Stimulated activated naive CD8-positive, alpha-beta T cell treated with anti-CD3 and anti-CD28 coated beads, Interleukin-15, Interleukin-2, amounts not matched to agents 100 U/mL and 50 U/mL, for 24 hours (primary cell): ENCODE measurements at places on chromosomes 12 and 14.

DNA sequence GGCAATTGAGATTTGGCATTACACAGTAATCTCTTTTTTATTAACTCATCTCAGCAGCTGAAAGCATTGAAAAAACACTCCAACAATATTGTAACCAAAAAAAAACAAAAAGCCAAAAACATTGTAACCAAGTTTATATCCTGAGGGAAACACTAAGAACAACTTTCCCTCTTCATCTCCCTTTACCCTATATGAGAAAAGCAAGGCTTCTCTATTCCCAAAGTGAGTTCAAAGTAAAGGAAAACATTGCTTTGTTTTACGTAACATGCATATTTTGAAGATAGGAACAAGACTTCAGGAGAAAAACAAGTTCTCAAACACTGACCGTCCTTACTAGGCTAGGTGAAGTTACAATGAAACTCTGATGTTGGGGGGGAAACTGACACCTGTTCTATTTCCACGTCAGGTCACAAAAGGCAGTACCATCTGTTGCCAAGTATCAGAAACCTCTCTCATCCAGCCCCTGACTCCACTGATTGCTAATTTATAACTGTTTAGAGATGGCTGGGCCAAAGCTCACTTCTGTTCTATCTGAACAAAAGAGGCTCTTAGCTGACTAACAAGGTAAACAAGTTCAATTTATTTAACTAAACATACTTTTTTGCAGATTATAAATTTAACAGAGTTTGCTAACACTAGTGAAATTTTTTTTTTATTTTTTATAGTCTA lies 67.9 kb upstream of the PLXNC1 start:
- no peak for DNase-seq

DNA sequence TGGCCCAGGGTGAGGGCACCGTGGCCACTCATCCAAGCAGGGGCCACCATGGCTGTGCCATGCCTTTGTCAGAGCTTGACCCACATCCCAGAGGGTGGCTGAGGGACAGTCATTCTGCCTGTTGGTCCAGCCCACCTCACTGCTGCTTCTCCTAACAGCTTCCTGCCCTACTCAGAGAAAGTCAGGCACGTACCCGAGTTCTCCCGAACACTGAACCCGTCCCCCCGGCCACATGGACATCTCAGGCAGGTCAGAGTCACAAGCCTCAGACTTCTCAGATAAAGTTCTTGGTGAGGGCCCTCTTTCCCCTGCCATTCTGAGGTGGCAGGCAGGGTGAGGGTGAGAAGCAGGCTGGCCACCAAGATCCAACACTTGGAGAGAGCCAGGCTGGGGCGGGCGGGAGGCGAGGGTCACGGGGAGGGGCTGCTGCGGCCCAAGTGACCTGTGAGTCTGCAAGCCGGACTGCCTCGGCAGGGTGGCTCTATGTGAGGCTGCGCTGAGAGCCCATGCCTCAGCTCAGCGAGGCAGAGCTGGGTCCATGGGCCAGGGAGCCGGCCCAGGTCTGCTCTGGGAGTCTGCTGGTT lies 317.8 kb downstream of the TMEM121 start:
- DNase-seq, result no peak

DNA sequence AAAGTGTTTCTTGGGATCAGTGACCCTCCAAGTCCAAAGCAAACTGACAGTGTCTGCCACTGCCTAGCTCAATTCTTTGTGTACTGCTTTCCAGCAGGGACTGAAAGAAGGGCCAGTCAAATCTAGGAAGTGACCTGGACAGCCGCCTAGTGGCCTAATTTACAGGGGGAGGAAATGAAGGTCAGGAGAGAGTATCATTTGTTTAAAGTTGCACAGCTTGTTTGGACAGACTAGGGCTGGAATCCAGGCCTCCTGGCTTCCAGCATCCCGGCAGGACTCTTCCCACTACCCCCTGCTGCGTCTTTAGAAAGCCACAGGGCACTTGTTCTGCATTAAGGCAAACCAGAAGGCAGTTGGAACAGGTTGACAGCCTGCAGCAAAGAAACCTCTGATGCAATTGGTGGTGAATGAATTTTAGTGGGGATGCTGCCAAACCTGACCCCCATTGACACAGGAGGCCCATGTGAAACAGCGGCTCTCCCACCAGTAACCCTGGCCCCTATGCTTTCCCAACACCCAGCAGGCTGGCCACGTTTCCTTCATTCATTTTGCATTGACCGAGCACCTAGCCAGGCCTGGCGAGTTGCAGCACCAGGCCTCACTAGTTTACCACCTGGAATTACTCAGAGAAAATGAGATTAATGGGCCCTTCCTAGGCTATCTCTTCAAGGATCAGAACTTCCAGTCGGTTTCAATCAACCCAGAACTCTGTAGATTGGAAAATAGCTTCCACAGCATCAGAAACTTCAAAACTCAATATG lies 28.2 kb downstream of the GALNT16 start:
- DNase-seq, result no peak

GRCh38 chr12:123573870-123574269 lies 10.5 kb upstream of the TMED2 start:
- no peak for DNase-seq

GRCh38 chr12:82966001-82966559 lies 279.4 kb downstream of the TMTC2 start:
- DNase-seq, result no peak

- no peak for DNase-seq
These were observed 7.5 kb upstream of the CISTR start for GRCh38 chr12:53759261-53759660.

- no peak for DNase-seq
These were observed 6.4 kb downstream of the APOLD1 start for GRCh38 chr12:12791756-12792369.

DNA sequence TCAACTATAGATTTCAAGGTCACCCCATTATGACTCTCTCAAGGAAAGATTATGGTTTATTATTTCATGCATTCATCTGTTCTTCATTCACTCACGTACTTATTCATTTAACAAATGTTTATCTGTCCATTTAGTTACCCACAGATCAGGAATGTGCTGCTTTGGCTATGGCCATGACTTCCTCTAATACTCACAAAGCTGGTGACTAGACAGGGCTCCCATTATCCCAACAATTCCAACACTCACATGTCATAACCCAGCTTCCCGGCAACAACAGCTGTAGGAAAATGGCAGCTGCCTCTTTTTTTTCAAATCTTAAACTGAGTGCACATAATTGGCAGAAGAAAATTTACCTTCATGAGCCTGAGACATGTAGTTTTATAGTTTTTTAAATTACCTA lies 190.8 kb upstream of the CCDC196 start:
- no peak for DNase-seq

DNA sequence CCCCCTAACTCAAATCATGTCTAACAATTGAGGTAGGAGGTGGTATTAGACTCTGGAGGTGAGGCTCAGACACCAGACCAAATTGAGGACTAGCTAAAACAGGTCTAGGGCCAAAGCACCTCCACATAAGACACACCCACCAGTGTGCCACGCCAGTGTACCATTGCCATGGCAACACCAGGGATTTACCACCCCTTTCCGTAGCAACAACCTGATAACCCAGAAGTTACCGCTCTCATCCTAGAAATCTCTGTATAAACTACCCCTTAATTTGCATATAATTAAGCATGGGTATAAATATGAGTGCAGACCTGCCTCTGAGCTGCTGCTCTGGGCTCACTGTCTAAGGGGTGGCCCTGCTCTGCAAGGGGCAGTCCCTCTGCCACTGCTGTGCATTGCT lies 57.4 kb upstream of the PPP2R5C start:
- no peak for DNase-seq

- no peak for DNase-seq
These were observed 189.7 kb downstream of the ETV6 start for GRCh38 chr12:11839091-11839641.

DNA sequence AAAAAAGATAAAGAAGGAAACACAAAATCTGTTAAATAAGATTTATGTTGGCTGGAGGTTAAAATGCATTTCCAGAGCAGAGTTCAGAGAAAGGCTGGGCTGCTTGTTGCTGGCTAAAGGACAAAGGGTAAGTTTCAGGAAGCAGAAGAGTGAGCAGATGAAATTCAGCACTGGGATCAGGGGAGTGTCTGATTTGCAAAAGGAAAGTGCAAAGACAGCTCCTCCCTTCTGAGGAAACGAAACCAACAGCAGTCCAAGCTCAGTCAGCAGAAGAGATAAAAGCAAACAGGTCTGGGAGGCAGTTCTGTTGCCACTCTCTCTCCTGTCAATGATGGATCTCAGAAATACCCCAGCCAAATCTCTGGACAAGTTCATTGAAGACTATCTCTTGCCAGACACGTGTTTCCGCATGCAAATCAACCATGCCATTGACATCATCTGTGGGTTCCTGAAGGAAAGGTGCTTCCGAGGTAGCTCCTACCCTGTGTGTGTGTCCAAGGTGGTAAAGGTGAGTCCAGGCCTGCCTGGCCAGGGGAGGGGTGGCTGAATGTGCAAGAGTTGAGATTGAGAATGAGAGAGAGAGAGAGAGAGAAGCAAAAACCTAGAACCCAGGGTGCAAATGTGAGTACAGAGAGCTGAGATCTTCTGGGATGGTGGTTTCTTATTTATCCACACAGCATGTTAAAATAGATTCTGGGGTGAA lies at the start of gene OAS1:
Gene OAS1, plus strand, starts transcription at position 251 of the 703 bp plus-strand sequence. Its CDS starts 78 bp downstream, at position 329.
- peak; percentile 26 for DNase-seq

DNA sequence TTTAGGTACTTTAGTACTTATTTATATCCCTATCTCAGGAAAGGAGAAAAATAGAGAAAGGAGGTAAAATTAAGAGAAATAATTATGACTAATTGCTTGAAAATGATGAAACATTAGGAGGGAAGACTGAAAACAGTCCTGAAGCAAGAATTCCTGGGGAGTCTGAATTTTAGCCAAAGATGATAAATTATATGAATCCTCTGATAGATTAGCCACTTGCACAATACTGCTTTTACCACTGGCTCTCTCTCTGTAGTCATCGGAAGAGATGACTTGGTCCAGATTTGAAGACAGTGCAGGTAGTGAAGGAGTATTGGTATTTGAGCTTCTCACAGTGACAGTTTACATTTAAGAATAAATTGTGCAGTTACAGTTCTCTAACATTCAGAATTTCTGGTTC lies 83.8 kb upstream of the CLEC14A start:
- no peak for DNase-seq

DNA sequence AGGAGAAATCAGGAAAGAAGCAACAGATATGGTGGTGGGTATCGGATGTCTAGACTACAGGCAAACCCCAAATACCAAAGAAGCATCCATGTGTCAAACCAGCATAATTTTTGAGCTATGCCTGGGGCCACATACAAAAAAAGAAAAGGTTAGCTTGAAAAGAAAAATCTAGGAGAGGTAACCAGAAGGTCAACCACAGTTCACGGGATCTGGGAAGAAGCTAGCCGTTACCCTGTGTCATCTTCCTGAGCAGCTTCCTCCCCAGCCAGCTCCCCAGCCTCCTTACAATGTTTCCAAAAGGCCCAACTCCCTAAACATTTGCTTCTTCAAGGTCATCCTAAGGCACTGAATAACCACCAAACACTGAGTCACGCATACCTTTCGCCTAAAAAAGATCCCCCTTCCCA lies 3.1 kb downstream of the SINHCAF start:
- no peak for DNase-seq

GRCh38 chr12:65557438-65558181 lies 266.7 kb upstream of the HMGA2 start:
- no peak for DNase-seq

- no peak for DNase-seq
These were observed 89.5 kb downstream of the FBXO33 start for GRCh38 chr14:39342768-39343167.

DNA sequence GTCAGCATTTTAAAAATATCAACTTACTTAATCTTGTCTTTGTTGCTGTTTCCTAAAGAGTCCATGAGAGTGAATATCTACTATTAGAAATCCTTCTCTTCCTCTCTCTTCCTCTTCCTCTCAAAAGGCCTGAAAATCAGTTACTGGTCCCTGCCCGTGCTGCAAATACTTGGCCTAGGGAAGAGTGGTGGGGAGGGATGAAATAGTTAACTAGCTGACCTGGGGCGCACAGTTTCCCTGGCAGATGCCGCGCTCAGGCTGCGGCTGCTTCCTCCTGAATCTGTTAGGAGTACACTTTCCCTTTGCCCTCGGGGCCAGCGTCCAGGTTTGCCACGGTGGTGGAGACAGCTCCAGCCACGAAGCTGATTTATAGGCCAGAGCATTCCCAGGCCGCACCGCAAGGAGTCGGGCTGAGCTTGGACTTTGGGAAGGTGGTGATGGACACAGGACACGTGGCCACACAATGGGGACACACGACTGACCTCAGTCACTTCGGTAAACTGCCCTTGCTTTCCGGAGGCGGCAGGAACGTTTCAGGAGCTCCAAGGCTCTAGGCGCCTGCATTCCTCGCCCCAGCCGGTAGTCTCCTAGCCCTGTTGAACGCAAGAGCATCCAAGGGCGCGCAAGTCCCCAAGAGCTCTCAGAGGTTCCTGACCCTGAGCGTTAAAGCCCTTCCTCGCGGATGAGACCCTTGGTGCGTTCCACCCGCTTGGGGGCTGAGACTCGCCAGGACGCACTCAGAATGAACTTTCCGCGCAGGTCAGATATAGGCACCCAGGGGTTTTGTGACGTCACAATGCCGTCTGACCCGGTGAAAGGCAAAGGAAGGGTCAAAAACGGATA lies 7.1 kb upstream of the ASCL1 start:
- DNase-seq, result no peak

GRCh38 chr14:96263347-96264199 lies 7.6 kb downstream of the BDKRB1 start:
- no peak for DNase-seq

GRCh38 chr14:98120831-98121464 lies 1151.0 kb downstream of the BCL11B start:
- DNase-seq, result no peak

- no peak for DNase-seq
These were observed 9.5 kb upstream of the NYNRIN start for GRCh38 chr14:24389226-24389848.

DNA sequence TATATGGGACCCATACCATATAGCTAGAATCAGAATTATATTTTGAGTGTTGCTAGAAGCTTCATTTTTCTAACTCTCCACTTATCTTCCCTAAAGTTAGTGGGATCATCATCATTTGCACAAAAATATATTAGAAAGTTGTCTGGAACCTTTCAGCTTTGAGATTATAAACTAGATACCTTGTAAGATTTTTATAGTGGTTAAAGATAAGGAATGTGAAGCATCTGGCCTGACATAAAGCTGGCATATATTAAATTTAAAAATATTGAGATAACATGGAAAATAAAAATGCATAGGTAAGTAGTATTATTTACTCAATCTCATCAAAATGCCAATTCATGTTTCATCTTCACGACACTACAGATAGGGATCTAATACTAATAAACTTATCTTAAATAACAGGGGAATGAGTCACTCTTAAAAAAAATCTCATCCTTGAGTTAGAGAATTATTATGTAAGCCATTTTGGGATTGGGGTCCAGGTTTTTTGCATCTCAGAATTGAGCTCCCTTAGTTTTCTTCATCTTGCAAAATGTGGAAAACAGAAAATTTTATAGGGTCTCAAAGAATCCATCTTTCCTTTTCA lies 318.5 kb downstream of the KCNC2 start:
- DNase-seq, result no peak
